ENCODE measurements at places on chromosomes 16 and 17.

DNA sequence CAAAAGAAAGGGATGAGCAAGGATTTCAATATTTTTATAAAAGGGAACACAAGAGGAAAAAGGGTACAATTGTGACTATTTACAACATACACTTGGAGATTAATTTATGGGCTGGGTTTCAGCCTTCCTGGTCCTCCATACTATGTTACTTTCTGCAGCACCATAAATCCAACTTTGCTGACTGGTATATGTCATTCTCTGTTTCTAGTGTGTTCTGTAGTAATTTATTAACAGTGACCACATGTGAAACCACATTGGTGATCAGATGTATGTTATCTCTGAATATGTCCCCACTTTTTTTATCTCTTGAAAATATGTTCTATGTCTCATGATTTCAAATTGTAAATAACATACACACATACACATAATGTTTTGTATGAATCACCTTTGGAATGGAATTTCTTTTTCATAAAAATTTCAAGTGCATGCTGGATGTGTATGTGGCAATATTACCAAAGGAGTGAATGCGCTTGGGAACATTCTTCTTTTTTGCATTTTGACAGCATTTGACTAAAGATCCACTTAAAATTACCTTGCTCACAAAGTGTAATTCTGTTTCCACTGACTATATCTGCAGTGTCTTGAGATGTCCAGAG is 2.9 kb upstream of the LYRM9 start:
- DNase-seq: no peak

GRCh38 chr17:57523926-57524632 is 221.0 kb downstream of the CCDC182 start:
- no peak for DNase-seq

- DNase-seq: no peak
Measured at GRCh38 chr17:28645576-28645939, 600 bp upstream of the BLTP2 start.

DNA sequence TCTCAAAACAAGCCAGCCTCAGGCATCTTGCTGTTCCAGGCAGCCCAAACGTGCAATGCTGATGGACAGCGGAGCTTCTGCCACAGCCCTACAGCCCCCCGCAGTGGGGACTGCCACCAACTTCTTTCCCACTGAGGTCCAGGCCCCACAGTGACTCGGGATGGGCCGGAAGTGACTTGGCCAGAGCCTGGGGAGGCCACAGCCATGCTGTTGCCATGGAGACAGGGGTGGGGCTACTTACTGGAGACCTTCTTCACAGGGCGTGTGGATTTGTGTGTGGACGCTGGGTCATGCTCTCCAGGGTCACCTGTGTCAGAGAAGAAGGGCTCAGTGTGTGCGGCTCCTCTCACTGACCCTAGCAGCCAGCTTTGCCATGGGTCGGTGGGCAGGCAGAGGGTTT is 15.0 kb downstream of the TRIM25 start:
- no peak for DNase-seq

DNA sequence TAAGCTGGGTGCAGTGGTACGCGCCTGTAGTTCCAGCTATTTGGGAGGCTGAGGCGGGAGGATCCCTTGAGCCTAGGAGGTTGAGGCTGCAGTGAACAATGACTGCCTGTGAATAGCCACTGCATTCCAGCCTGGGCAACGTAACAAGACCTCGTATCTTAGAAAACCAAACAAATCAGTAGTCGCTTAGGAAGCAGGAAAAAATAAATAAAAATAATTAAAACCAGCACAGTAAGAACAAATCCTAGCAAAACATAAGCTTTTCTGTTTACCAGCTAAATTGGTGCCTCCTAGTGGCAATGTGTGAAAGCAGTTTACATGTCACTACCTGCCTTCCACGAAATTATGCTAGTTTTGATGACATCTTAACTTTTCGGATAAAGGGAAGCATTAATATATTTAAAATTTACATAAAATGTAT is 1.3 kb downstream of the ARMC5 start:
- no peak for DNase-seq

DNA sequence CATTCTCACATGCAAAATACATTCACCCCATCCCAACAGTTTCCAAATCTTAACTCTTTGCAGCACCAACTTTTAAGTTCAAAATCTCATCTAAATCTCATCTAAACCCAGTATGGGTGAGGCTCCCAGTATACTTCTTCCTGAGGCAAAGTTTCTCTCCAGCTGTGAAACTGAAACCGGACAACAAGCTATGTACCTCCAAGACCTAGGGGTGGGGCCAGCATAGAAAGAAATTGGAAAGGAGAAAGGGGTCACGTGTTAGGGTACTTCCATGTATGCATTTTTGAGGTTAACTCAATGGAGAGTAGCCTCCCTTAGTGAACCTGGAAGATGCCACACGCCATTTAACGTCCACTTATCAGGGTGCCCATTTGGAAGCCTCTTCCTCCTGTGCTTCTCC is 23.9 kb upstream of the LRRC75A start:
- DNase-seq: no peak

DNA sequence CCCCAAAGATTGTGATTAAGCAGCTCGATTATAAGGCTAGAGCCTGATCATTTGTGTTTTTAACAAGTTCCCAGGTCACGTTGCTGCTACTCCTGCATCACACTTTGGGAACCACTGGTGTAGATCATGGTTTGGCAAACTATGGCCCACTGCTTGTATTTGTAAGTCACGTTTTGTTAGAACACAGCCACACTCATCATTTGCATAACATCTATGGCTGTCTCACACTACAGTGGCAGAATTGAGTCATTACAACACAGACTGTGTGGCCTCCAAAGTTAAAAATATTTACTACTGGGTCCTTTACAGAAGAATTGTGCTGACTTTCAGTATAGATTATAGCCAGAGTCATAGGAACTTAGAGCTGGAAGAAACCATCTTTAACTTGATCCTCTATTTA is 515.3 kb upstream of the PSMD7 start:
- no peak for DNase-seq

DNA sequence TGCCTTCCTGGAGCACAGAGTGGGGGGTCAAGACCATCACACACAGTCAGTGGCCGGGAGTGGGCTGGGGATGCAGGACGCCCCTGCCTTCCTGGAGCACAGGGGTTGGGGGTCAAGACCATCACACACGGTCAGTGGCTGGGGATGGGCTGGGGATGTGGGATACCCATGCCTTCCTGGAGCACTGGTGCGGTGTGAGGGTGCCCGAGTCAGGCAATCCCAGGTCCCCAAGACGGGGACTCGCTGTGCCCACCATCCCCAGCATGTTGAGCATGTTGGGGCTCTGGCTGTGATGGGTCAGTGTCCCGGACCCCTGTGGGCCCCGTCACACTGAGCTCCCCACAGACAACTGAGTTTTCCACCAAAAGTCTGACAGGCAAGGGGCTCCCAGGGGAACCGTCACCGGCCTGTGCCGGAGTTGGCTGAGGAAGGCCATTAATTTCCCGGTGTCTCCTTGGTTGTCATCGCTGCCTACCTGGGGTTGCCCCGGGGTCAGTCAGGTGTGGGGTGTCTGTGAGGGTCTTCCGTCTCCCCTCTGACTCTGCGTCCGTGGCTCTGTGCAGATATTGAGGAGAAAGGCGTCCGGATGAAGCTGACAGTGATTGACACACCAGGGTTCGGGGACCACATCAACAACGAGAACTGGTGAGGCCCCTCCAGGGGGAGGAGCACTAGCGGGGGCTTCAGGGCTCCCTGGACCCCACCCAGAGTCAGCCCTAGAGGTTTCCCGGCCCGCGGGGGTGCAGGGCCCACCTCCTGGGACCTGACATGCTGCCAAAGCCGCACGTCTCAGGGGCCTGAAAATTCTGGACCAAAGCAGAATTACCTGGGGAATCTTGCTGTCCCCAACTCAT is 347.1 kb downstream of the SEC14L1 start:
- no peak for DNase-seq

DNA sequence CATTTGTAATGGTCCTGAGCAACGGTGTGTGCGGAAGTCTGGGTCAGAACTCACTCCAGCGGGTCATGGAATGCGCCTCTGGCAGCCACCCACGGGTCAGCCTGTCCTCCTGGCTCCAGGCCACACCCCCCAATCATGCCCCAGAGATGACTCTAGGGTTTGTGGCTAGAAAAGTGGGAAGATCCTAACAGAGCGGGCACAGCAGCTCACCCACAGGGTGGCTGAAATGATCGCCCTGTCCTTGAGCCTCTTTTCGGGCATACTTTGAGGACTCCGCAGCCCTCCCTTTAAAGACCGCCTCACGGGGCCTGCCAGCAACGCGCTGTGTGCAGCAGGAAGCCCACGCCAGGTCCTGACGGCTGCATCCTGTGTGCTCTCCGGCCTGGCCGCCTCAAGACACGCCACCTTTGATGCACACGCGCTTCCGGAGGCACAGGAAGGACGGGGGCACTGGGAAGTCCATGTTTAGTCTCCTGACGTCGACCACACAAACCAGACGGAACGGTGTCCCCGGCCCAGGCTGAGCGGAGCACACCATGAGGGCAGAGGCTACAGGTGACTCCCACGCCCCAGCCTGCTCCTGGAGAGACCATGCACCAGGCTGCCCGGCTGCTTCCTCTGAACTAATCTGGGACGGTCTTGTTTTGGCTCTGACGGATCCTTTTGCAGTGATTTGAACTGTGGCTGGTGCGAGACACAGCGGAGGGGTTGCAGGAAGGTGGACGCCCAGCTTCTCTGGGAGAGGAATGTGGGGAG is 92.9 kb downstream of the TBC1D16 start:
- no peak for DNase-seq

GRCh38 chr16:1283996-1284616 is 25.3 kb upstream of the UBE2I start:
- DNase-seq: no peak

- no peak for DNase-seq
Measured at GRCh38 chr17:7814969-7815368, 19.0 kb upstream of the KDM6B start.

DNA sequence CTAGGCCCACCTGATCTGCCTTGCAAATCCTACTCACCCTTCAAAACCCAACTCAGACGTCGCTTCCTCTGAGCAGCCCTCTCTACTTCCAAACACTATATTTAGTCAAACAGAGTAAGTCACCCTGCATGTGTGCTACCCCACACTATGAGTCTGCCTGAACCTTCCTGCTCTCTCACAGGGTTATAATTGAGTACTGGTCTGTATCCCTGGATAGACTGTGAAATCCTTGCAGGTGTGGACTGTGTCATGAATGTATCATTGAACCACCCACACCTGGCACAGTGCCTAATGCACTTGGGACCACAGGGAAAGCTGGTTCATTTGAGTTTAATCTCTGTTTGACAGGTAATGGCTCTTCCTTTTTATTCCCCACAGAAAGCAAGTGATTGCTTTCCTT is 3.4 kb downstream of the FBXO39 start:
- no peak for DNase-seq

GRCh38 chr17:73777131-73777449 is 132.8 kb upstream of the SDK2 start:
- DNase-seq: no peak

DNA sequence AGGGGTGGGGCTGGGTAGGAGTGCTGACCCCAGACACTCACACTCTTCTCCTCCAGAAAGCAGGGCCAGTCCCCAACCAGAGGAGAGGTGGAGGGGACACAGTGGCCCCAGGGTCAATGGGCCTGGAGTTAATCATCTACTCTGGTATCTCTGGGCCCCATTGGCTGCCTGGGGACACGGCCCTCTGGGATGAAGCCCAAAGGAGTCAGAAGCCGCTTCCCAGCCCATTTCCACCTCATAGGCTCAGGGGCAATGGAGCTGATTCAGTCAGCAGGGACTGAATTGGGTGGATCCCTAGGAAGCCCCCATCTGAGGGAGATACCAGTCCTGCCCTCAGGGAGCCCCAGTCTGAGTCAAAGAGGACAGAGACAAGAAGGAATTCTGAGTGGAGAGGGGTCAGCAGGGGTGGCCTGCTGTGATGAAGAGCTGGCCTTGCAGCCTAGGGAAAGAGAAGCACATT is 2.9 kb upstream of the NAGS start:
- DNase-seq: no peak

DNA sequence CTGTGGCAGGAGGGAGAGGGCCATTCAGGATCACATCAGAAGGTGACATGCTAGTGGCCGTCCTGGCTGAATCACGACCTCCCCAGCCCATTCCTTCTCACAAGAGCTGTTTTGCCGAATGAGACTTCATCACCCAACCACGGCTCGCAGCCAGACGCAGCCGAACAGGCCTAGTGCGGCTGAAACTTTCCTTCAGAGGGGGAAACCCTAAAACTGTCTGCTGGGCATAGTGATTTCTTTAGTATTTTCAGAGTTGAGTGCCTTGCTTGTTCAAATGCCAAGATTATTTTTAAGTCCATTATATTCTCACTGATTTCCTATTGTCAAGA is 343.7 kb downstream of the CPPED1 start:
- DNase-seq: no peak
